Calu3 (cell line): ENCODE measurements at places on chromosomes 6 and 20.

GRCh38 chr6:83073615-83074014, 6.1 kb downstream of the DOP1A start:
- DNase-seq: no peak

- DNase-seq: no peak
These were observed 132.1 kb downstream of the SAMD5 start for GRCh38 chr6:147640606-147641005.

DNA sequence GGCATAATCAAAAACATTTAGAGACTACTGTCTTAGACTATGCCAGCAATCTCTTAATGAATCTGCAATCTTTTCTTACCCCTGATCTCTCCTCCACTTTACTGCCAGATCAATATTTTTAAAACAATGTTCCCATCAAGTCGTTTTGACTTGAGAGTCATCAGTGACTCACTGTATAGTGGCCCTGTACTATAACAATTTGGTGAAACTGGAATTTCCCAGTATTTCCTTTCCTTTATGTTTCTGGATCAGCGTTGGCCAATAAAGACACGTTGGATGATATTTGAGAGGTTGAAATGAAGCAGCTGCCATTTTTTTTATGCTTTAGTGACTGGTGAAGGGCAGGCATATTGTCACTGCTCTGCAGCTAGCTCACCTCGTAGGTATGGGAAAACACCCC, 10.1 kb upstream of the SMIM13 start:
- DNase-seq: no peak

DNA sequence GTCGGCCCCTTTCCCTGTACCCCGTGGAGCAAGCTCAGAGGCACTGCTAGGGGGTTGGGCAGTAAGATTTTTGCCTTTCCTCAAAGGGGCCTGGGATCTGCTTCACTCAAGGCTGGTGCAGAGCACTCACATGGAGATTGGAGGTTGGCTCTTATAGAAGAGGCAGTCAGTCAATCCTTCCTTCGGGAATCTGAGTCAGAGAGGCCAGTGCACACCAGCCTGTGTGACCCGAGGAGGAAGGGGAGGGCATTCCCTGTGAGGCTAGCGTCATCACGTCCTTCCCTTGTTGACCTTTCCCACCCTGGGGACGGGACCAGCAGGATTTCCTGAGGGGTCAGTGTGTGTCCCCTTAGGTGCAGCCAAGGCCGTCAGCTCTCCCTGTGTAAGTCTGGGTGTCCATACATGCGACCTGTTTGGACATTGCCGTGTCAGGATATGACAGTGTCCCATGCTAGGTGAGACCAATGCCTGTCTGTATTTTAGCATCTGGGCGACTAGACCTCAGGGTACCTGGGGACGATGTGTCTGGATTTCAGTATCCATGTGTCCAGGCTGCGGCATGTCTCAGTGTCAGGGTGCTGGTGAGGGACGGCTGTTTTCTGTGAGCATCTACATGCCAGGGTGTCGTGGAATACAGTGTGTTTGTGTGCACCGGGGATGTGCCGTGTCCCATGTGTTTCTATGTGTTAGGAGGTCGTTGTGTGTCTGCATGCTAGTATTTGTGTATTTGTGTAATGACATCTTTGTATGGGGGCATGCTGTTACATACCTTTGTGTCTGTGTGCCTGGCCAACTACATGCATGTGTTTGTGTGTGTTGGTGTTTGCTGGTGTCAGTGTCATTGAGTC, 2.8 kb upstream of the ZNF512B start:
- no peak for DNase-seq

DNA sequence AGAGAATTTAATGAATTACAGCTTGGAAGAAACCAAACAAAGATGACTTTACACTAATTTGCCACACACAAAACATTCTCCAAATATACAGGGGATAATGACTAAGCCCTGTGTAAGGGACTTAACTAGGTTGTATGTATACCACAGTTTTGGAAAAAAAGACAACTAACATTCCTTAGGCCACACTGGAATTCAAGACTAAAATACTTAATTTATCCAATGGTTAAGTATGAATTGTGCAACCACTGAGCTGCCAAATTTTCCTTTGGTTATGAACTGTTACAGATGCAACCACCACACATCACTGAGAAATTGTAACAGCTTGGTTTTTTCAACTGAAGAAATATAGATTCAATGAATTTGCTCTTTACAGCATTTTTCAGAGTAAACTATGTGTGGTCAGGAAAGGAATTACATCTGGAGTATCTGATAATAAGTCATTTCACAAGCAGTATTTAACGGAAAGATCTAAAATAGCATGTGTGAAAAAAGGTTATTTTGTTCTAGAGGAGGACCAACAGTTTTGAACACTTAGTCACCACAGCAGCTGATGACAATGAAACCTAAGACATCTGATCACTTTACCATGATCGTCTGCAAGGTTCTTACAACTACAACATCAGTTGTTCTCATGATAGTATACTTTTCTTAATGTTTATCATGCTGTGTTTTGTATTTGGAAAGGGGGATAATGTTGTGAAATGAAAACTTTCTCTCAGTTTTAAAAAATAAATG, 318.8 kb downstream of the BCKDHB start:
- DNase-seq: no peak

DNA sequence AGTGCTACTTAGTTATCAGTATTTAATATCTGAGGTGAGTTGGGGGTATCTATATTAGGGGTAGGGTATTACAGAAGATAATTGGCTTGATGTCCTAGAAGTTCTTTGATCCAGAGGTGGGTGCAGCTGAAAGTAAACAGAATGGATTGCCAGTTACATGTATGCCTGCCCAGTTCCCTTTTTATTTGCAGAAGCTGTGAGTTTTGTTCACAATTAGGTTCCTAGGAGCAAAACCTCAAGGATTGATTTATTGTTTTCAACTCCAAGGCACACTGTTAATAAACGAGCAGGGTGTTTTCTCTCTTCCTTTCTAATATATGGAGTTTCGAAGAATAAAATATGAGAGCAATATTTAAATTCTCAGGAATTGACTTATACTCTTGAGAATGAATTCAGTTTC, 129.0 kb downstream of the SULF2 start:
- DNase-seq: no peak

DNA sequence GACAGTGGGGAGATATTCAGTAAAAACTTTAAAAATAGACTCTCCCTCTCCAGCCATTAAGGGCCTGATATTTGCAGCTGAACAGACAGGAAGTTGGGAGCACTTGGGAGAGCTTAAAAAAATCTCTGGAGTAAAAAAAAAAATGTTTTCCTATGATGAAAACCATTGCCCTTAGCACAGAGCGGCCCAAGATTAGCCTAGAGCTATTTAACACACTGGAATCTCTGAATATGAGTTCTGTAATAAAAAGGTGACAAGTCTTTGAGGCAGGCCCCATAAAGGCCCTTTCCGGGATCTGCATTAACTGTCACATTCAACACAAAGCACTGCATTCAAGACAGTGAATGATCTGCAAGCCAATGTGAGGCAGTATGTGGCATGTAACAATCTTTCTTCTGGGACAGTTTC, 393.7 kb downstream of the ZFAND3 start:
- no peak for DNase-seq
